ENCODE measurements at places on chromosomes 12 and 14. TPM values are rescaled to one million over a fixed set of nuclear protein-coding genes. Genes with fewer than 3 reads are reported as not detected.

DNA sequence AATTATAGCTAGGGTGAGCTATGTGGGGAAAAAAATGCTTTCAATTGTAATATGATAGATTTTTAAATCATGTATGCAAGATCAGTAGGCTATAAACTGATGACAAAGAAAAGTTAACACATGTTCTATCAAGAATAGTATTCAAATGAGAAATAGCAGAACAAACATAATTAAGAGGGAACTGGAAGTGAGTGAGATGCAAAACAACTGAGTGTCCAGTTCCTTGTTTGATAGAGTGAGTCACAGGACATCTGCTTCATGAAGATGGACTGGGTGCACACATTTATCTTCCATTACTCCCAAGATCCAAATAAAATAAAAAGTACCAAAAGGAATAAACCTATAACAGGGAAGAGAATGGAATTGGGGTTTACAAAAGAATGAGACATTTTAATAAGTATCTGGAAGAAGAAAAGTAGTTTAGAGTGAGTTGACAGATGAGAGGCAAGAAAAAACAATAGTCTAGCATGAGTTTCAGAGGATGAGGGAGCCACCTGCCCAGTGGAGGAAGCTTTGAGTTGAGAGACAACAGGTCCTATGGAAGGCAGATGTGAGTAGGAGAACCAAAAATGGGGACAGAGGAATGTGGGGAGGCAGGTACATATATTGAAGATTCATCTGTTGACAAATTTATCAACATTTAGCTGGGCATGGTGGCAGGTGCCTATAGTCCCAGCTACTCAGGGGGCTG is 178.1 kb upstream of the ARHGAP5 start:
- DNase-seq, result no peak

DNA sequence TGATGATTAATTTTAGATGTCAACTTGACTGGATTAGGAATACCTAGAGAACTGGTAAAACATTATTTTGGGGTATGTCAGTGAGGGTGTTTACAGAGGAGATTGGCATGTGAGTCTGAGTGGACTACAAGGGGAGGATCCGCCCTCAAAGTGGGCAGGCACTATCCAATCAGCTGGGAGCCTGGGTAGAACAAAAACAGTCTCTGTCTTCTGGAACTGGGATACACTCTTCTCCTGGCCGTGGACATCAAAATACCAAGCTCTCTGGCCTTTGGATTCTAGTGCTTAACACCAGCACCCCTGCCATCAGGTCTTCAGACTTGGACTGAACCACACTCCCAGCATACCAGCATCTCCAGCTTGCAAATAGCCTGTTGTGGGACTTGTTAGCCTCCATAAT is 4.4 kb upstream of the SCAF11 start:
- DNase-seq, result no peak

DNA sequence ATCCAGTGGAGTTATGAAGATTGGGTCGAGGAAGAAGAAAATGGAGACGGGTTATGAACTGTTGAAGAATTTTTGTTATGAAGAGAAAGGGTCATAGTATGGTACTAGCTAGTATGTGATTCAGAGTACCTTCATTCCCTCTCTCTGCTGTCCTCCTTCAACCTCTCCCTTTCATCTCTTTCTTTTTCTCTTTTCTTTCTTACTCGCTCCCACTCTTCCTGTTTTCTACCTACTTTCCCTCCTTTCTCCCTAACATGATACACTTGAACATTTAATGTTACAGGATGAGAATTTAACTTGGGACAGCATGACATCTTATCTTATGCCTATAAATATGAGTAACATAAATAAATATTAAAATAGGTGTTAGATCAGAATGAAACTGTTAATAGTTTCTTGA is 112.9 kb downstream of the CCDC91 start:
- no peak for DNase-seq

CISTR gene
- 0.16 TPM for polyA plus RNA-seq

NOXRED1 gene
- polyA plus RNA-seq, result not detected
